ENCODE measurements at places on chromosomes 5 and 9.

GRCh38 chr9:131188976-131189375, 63.6 kb downstream of the NUP214 start:
- H3K27ac ChIP-seq = no peak overlapping the region
- DNase-seq = no peak
- no peaks in the 10 kb centered on the region for H3K27me3 ChIP-seq
- no peak overlapping the region for H3K4me3 ChIP-seq
- no peaks in the 10 kb centered on the region for H3K4me1 ChIP-seq

DNA sequence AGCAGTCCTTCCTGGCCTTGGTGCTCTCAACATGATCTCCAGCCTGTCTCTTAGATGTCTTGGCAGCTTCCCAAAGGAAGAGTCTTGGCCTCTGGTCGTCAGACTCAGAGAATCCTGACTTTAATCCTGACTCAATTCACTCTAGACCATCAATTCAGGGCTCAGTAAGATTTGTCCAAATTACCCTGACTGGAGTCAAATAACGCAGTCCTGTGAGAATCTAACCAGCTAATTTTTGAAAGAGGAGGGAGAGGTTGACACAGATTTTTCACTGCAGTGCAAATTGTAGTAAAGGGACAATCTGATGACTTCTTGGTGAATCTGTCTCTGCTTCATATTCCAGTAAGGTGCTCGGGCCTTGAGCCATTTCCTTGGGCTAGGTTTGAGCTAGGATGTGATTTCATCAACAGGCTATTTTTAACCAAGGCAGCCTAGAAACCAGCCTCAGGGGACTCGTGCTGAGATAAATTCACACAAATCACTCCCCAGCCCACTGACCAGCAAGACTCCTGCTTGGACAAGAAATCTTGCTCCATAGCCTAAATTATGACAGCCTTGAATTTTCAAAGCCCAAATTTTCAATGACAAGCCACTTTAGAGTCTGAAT, 257.4 kb downstream of the ENC1 start:
- H3K4me3 ChIP-seq = no peak overlapping the region
- DNase-seq = no peak
- H3K36me3 ChIP-seq = no peaks in the 10 kb centered on the region
- no peaks in the 10 kb centered on the region for H3K4me1 ChIP-seq
- H3K27ac ChIP-seq = no peak overlapping the region
- H3K27me3 ChIP-seq = peaks cover 5% of the 10 kb centered on the region

GRCh38 chr5:57117596-57117995, 56.3 kb upstream of the GPBP1 start:
- peak overlapping the region; percentile 70 for H3K27ac ChIP-seq
- peak; percentile 88 for DNase-seq
- H3K4me1 ChIP-seq = peaks cover 38% of the 10 kb centered on the region
- no peak overlapping the region for H3K4me3 ChIP-seq
- H3K27me3 ChIP-seq = peaks cover 2% of the 10 kb centered on the region

- no peaks in the 10 kb centered on the region for H3K4me1 ChIP-seq
- H3K27me3 ChIP-seq = peaks cover 7% of the 10 kb centered on the region
- no peak for DNase-seq
- H3K27ac ChIP-seq = no peak overlapping the region
Measured at GRCh38 chr9:126532019-126532462, 81.7 kb upstream of the LMX1B start.

DNA sequence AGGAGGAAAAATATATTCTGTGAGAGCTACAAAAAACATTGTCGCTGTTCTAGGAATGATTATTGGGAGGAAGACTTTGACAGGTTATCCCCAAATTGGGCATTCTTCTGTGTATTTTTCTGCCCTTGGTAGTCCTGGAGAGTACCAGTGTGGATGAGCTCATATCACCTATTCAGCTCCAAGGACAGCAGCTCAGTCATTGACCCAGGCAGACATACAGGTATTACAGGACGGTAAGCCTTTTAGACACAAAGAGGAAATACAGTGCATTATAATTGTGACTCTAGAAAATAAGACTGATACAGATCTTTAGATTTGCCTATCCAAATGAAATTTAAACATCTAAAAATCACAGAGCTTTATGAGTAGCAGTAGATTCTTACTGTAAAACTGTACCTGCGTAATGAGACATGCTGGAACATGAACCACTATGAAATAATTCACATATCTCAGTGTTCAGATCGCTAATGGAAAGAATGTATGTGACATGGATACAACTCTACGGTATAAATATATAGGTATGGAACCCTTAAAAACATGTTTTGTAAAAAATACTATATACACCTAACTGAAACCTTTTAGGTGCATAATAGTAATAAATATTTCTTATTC, 56.0 kb downstream of the PLK2 start:
- H3K4me3 ChIP-seq = no peak overlapping the region
- no peaks in the 10 kb centered on the region for H3K4me1 ChIP-seq
- DNase-seq = no peak
- H3K36me3 ChIP-seq = no peaks in the 10 kb centered on the region
- peaks cover 4% of the 10 kb centered on the region for H3K27me3 ChIP-seq
- H3K27ac ChIP-seq = no peak overlapping the region

DNA sequence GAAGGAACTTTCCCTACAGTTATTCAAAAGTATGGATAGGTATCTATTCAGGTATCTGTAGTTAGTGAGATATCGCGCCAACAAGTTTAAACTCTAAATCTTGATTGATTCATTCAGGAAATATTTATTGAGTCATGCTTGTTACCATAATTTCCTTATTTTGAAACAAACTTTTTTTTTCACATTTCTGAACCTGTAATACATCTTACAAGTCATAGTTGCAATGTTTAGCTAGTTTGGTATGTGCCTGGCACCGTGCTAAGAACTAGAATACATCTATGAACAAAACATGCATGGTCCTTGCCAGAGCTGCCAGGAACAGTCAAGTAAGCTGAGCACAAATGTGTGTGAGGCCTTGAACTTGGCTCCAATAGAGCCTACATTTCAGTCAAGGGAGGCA, 226.4 kb downstream of the PCSK5 start:
- H3K27ac ChIP-seq = no peak overlapping the region
- no peaks in the 10 kb centered on the region for H3K36me3 ChIP-seq
- no peaks in the 10 kb centered on the region for H3K27me3 ChIP-seq

GRCh38 chr9:29793970-29794369, 2220.7 kb upstream of the C9orf72 start:
- no peaks in the 10 kb centered on the region for H3K36me3 ChIP-seq
- H3K27me3 ChIP-seq = no peaks in the 10 kb centered on the region
- H3K27ac ChIP-seq = no peak overlapping the region
- no peaks in the 10 kb centered on the region for H3K4me1 ChIP-seq
- DNase-seq = no peak

DNA sequence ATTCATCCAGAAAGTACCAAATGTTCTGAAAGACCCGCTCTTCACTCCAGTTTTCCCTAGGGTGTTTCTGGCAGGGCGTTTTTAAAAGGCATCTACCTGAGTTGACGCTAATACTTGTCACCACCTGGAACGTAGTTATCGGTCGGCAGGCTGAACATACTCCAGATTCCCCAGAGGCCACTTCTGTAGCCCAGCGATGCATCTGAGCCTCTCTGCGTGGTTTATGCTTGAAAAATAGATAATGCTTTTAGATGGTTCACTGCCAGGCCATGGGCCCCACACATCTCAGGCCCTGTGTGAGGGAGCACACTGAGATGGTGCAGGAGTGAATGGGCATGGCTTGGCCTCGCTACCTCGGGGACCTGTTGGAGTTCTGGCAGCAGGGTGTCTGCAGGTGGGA, 33.0 kb upstream of the NCS1 start:
- H3K27ac ChIP-seq = no peak overlapping the region
- H3K4me1 ChIP-seq = peaks cover 72% of the 10 kb centered on the region
- H3K36me3 ChIP-seq = peaks cover 45% of the 10 kb centered on the region
- H3K27me3 ChIP-seq = peaks cover 8% of the 10 kb centered on the region

DNA sequence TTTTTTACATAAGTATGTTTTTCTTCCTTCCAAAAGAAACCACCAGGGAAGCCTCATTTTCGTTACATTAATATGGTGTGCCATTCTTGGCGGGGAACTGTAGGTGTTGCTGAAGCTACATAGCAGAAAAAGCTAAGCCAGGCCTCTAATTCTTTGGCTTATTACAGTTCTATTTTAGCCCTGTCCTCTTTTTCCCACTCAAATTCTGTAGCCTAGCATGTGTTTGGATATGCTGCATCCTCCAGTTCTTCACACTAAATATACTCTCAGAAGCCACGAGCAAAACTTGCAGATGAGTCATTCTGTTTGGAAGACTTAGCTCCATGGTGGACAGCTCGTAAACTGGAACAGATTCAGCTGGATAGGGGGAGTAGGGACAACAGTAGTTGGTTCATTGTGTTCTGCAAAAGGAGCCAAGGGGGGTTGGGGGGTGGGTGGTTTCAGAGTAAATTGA, 369.4 kb downstream of the TMEM161B start:
- DNase-seq = no peak
- no peaks in the 10 kb centered on the region for H3K27me3 ChIP-seq
- no peak overlapping the region for H3K27ac ChIP-seq
- H3K4me3 ChIP-seq = no peak overlapping the region
- H3K36me3 ChIP-seq = no peaks in the 10 kb centered on the region
